ENCODE measurements at places on chromosomes 11 and 22.

DNA sequence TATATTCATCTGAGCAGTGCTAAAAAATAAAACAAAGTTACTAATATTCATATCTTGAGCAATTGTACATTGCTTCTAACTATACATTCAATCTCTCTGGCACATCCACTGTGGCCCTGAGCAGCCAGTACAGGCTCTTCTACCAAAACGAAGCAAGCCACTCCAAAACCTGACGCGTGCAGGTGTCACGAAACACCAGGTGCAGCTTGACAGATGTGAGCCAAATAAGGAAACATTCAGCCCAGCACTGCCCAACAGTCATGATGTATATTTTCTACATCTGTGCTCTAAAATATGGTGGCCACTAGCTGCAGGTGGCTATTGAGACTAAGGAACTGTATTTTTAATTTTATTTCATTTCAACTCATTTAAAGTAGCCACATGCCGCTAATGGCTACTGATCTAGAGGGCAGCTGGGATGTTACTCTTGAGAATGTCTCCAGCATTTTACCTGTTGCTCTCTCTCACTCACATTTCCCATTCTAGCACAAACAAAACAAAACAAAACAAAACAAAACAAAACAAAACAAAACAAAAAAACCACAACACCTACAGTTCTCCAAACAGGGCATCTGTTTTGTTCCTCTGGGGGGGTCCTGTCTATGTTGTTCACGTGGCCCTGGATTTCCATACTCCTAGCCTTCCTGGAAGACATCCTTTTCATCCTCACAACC, 77.7 kb downstream of the LARGE1 start:
- DNase-seq, result no peak

DNA sequence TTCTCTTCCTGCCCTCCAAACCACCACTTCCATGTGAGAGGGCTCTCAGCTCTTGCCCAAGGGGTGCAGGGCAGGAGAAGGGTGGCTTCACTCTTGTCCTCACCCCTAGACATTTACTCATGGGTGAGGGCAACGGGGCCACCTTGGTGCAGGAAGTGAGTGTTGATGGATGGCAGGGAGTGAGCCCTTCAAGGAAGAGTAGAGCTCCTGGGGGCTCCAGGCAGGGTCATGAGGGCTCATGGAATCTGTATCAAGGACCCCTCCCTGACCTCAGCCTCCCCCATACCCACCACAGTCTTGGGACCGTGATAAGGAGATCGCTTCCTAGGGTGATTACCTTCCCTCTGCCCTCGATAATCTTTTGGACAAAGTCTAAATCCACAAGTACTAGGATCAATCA, 37.8 kb downstream of the TSPAN18 start:
- no peak for DNase-seq

DNA sequence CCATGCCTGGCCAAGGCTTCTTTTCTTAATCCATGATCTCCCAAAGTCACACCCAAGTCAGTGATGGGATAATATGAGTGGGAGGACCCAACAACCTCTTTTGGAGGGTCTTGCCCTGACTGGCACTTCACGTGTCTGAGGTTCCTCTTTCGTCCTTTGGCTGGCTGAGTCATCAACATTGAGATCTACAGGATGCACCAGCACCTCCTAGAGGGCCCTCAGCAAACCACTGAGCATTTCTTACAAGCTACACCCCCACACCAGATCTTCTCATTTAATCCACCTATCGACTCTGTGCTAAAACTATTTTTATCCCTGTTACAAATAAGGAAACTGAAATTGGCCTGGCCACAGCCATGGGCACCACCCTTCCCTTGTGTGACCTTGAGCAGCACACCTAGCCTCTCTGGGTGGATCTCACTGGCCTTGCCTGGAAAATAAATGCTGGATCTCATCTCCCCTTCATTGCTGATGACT, 63.4 kb downstream of the FLI1 start:
- DNase-seq, result peak; percentile 42

DNA sequence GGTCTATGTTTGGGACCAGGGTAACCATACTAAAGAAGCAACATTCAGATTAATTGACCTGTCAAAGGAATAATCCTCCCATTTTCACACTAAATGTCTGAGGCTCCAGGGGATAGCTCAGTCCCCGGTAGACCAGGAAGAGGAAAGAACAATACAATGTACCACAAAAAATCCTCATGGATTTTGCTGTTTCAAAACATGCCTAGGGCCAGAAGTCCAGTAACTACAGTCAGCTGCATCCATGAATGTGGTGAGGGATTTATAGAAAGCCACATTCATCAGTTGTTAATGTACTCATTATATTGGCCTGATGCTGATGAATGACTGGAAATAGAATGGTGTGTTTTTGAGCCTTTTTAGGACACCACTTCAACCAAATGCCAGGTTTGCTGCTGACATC, 6.9 kb upstream of the ETS1 start:
- no peak for DNase-seq

GRCh38 chr11:2577031-2577990, 122.5 kb downstream of the KCNQ1OT1 start:
- DNase-seq, result no peak

- DNase-seq, result no peak
These were observed 5.3 kb upstream of the JAML start for GRCh38 chr11:118230088-118230487.
